ENCODE measurements at places on chromosomes 13 and 19.

- no peak for DNase-seq
Observed at GRCh38 chr19:11256189-11256588, 6.1 kb downstream of the DOCK6 start.

GRCh38 chr19:19261350-19262189 is 11.5 kb downstream of the TM6SF2 start:
- no peak for DNase-seq

DNA sequence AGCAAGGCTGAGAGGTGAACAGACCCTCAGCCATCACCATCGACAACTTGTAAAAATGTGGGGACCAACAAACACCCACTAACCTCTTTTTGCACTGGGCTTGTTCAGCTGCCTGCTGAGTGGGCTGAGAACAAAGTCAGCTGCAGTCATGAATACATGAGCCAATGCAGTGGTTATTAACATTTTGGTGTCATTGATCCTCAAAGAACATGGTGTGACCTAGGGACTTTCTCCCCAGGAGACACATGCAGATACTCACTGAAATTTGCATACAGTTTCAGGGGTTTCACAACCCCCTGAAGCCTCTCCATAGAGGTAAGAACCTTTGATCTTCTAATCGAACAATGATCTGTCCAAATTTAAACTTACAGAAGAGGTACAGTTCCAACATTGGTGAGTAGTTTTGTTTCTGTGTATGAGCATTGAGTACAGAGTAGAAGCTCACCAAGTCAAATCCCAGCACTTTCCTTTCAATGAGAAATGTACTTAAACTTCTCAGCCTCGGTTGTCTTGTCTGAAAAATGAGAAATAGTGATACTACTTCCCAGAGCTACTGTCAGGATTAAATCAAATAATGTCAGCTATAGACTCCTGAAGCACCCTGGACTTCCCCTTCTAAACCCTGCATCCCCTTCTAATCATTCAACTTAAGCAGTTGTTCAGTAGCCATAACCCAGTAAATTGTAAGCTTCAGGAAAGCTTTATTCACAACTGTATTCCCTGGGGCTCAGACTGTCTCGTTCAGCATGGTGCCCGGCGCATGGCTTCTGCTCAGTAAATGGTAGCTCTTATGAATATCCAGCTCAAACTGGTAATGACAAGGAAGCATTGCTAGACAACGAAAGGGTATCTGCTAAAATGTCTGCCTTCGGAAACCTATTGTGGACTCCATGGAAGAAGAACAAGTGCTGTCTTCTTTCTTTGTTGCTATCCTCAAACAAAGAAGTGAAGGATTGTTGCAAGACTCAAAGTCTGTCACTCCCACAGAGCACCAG is 148.7 kb downstream of the FOXO1 start:
- no peak for DNase-seq

GRCh38 chr19:54029930-54030490 is 33.7 kb downstream of the VSTM1 start:
- DNase-seq, result peak; percentile 22

- no peak for DNase-seq
Observed at GRCh38 chr13:113882716-113883115, 18.8 kb upstream of the GAS6 start.

DNA sequence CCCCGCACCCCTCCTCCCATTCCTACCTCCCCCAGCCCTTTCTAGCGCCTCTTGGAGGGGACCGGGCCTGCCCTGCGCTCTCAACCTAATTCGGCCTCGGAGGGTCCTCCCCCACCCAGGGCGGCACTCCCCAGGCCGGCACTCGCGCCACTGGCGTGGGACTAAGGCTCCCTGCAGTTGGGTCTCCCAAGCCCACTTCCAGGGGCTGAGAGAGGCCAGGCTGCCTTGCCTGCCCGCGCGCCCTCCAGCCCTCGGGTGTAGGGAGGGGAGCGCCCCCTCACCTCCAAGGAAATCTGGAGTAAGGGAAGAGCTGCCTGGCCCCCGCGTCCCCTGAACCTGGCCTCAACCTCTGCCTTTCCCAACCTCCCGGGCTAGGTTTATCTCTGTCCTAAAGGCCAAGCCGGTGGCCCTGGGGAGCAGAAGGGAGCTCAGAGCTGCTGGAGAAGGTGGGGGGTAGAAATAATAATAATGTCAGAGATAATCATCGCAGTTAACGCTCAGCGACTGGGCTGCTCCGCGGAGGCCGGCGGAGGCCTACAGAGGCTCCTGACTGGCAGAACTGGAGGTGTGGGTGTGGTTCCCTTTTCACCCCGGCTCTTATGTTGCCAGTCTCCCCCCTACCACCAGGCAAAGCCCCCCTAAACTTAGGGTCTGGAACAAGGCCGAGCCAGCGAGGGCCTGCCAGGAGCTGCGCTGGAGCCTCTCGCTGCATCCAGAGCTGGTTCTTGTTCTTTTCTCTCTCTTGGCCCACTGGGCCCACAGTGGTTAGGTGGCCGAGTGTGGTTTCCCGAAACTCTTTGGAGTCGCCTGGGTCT is 9.6 kb downstream of the ZIC2 start:
- DNase-seq, result no peak
